ENCODE measurements at places on chromosomes 11 and 22.
A peak's percentile ranks its signal among the peaks of the same experiment; 100 is the strongest.

DNA sequence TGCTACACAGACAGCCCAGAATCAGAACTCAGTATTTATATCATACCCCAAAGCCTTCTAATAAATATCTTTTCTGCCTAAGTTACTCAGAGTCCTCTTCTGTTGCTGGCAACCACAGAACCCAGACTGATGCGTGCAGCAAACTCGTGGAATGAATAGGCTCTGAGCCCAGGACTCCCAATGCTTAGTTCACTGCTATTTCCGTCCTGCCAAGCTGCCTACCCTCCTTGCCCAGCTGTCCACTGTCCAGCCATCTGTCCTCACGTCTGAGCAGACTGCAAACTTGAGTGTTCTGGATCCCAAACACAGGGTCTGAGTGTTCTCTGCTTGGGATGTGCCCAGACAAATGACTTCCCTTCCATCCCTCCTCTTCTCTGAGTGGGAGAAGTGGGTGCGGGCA, 19.4 kb downstream of the PTPN5 start:
- DNase-seq, result no peak

- no peak for DNase-seq
Observed at GRCh38 chr22:22553735-22554586, 5.1 kb downstream of the PRAME start.

DNA sequence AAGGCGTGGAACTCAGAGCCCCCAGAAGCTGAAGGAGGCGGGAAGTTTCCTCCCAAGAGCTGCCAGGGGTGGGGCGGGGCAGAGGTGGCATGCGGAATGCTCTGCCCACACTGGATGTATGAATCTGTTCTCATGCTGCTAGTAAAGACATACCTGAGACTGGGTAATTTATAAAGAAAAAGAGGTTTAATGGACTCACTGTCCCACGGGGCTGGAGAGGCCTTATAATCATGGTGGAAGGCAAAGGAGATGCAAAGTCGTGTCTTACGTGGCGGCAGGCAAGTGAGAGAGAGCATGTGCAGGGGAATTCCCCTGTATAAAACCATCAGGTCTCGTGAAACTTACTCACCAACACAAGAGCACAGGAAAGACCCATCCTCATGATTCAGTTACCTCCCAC, 57.6 kb downstream of the SMIM38 start:
- DNase-seq, result no peak

DNA sequence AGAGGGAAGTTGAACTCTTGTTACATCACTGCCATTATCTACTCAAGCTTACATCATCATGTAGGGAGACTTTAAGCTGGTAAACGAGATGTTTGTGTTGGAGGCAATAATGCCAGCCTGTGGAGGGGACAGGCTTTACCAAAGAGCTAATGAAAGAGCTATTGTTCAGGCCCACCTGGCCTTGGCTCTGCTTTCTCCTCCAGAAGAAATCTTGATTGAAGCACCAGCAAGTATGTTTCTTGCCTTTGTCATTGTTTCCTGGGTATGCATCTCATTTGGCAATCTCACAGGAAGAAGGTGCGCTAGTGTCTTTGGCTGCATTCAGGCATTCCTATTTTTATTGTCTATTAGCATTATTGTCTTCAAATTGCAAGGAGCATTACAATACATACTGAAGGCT, 16.7 kb upstream of the CARD18 start:
- no peak for DNase-seq

DNA sequence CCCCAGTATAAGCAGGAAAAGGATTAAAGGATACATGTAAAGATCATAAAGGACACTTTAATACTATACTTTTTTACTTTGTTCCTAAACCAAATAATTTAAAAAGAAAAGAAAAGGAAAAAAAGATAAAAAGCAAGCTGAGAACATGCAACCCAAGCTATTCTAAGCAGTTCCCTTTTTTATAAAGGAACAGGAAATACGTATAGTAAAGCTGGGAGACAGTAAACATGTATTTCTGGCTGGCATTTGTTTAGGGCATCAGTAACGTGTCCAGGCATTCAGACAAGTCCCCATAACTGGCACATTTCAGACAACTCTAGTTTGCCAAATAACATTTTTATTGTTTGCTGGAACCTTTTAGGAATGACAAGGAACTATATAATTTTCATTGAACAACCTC, 24.9 kb downstream of the BCO2 start:
- DNase-seq, result no peak

- DNase-seq, result no peak
Observed at GRCh38 chr11:20197881-20198280, 37.6 kb upstream of the DBX1 start.

DNA sequence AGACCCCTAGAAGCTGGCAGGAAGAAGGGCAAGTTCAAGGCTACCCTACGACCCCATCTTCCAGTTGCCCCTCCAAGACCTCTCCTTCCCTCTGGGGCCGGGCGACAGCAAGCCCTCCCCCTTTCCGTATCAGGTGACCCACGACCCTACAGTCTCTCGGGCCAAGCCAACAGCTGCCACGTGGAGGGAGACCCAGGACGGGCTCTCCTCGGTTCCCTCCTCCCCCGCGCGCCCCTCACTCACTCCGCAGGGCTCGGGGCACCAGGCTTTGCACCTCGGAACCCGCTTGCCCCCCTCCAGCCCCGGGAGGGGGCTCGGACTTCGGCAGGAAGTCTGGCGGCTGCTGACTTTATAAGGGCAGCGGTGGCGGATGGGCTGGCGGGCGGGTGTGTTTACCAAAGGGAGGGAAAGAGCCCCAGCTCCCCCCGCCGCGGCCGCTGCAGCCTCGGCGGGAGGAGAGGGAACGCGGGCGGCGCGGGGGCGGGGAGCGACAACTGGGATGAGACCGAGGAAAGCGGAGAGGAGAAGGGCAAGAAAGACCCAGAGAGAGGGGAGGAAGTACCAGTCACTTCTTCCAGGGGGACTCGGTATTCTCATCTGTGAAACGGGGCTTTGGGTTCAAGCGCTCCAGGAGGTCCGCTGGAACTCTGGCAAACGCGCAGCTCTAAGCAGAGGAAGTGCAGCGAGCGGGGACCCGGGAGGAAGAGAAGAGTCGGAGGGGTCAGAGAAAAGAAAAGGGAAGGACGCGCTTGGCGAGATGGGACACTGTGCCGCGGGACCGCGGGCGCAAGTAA, 767 bp downstream of the SLC43A1 start:
- DNase-seq, result peak; percentile 16

DNA sequence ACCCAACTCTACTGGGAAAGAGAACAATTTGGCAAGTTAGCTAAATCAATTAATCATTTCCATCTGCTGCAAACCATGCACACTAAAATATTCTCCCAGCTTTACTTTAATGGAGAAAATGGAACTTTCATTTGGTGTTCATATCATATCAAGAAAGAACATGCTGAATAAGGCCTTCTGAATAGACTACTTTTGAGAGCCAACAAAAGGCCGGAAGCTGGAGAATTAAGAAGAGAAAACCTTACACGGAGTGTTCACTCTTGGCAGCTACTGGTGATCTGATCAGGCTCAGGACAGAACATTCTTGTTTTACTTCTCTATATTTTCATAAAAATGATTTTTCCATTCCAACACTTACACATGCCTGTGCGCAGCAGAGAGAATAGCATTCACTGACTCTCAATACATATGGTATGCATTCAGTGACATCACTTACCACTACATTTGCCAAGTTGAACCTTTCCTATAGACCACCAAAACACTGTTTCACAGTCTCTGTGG, 165.3 kb downstream of the TTC28 start:
- no peak for DNase-seq

GRCh38 chr11:68275721-68276507, 4.1 kb upstream of the C11orf24 start:
- DNase-seq, result no peak

Data from brain microvascular endothelial cell (primary cell).